ENCODE measurements at places on chromosomes 3 and 15.

DNA sequence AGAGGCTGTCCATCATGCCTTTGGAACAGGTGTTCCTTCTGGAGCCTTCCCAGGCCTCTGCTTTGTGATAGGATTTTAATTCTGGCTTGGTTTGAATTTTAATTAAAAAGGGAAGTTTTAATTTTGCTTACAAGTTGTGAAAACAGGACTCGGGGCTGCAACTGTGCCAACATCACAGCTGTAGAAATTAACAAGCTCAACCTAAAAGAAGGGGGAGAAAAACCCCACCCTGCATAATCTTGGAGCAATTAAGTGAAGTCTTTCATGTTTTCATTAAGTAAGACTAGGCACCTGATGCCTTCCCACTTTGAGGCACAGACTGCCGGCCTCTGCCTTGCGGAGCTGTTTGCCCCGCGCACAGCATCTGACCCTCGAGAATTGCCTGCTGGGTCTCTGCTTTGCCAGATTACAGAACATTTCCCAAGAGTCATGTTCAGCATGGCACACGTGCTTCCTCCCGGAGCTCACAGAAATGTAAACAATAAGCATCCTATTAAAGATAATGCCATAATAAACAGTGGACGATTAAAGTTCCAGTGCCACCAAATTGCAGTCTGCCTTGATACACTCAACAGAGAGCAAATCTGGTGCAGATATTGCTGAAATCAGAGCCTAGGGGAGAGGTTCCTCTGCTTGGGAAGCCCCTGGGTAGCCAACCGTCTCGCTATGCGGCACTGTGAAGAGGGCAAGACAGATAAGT lies 364.2 kb downstream of the LRTM1 start:
- no peak for DNase-seq

GRCh38 chr3:2655229-2655701 lies 454.9 kb downstream of the IL5RA start:
- DNase-seq, result no peak

- no peak for DNase-seq
Measured at GRCh38 chr3:17801131-17801530, 58.7 kb upstream of the TBC1D5 start.

- no peak for DNase-seq
Measured at GRCh38 chr3:166190360-166190759, 353.1 kb upstream of the BCHE start.

DNA sequence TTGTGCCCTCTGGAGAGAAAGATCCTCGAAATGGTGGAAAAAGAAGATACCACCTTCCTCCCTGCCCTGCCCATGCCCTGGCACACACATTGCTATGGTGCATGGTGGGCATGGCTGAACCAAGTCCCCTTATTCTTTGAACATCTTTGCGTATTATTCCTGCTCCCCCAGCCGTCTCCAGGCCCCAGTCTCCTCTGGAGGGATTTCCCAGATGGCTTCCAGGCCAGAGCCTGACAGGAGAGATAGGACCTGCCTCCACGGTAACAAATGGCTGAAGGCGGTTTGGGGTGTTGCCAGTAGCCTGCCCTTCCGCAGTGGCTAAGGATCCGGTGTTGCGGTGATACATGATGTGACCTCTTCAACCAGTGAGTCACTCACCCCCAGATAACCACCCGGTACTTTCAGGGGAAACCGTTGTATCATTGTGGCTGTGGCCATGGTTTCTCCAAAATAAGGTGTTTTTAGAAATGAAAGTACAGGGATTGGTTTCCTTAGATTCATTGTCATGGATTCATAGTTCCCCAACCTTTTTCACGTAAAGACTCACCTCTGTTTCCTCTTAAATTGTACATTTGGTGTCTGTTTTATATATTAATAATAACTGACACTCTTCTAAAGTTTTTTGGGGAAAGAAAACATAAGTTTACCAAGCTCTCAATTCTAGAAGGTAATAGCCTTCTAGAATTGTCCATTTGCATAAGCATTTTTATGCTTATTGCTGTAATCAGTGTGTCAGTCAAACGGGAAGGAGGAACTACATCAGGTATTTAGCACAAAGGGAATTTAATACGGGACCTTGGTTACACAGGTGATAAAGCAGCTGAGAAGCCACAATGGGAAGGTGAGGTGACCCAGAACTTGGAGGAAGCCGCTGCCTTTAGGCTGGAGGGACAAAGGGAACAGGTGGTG lies 25.9 kb downstream of the SMAD3 start:
- DNase-seq, result peak; percentile 70

- peak; percentile 15 for DNase-seq
Measured at GRCh38 chr3:149701206-149701976, 43.6 kb upstream of the WWTR1 start.
